ENCODE measurements at places on chromosomes 3 and 15.

DNA sequence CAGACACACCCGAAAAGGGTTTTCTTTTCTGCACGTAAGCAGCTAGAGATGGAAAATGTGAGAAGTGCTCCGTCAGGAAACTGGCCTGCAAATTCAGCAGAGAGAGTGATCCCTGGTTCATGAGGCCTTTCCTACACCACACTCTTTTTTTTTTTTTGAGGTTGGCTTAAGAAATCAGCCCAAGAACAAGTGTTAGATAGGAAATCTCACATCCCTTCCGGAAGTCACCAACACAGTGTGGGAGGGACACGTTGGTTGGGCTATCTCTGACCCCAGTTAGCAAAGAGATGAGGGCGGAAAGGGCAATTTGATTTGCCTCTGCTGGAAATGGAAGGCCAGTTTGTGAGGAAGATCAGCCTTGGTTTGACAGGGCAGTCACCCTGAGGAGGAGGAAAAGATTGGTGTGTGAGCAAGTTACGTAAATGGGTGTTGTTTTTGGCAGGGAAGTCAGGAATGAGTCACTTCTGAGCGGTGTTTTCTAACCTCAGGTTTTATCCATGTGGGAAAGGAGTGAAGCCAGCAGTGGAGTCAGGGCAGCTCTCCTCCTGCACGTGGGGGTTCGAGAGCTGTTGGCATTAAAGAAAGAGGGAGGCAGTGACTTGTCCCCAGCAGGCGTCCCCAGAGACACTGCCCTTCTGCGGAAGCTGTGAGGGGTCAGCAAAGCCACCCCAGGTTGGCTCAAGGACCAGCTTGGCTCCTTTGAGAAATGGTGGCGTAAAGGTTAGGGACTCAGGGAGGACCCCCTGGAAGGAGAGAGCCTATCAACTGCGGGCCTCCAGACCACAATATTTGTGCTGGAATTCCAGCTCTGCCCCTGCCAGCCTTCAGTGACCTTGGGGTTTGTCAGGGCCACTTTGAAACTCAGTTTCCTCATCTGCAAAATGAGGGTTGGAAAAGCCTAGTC lies 237.6 kb upstream of the BHLHE40 start:
- DNase-seq, result no peak

DNA sequence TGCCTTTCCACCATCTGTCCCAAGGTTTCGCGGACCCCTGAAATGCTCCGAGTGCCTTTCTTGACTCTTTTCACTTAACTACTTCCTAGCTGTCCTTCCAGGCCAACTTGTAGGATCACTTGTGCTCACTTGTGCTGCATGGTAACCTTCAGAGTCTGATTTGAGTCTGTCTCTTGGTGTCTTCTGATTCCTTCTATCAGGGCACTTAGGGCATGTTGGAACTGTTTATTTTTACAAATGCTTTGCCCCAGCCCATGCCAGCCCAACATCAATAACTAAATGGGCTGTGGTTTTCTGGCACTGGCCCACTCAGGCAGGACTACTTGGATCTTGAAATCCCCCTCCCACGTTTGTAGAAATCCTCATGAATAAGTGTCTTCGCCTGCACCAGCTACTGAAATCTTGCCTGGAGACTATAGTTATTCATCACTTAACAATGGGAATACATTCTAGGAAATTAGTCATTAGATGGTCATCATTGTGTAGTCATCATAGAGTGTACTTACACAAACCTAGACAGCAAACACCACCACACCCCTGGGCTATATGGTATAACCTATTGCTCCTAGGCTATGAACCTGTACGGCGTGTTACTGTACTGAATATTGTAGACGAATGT lies 123.1 kb upstream of the STRIT1 start:
- no peak for DNase-seq

DNA sequence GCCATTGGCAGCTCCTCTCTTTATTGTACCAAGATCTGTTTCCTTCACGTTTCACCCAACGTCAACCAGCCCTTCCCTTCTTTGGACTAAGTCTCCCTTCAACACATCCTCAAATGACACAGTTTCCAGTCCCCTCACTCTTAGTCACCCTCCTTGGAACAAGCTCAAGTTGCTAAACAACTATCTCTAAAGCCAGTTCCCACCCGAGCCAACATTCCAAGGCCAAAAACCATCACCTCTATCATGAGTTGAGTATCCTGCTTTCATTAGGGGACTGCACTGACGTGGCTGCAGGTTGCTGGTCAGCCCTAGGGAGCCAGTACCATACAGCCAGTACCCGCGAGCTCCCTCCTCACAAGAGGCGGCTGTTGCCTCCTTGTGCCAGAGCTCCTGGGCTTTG lies 73.8 kb downstream of the LIPC start:
- no peak for DNase-seq

GRCh38 chr3:142858043-142858442 lies 30.8 kb downstream of the PCOLCE2 start:
- no peak for DNase-seq

DNA sequence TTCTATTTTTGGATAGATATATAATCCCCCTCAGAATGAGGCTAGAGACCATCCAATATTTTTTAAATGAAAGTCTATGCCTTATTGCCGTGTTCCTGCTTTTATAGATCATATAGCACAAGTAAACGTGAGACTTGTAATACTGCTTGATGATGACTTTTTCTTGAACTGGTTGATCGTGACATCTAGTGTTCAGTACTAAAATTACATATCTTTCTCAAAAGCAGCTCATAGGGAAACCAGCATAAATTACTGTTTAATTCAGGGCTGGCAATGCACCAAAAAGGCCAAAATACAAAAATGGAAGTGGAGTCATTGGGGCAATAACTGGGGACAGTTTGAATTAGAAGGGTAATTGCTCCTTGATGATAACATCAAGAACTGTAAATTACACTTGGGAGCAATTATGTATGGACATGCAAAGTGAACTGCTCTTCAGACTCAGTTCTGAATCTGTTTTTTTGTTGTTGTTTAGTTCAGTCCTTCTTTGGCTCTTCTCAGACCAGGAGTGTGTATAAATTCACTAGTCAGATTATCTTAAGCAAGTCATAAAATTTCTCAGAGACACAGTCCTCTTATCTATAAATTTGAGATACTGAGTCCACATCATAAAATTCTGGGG lies 325.3 kb downstream of the THSD4 start:
- DNase-seq, result no peak

- no peak for DNase-seq
Observed at GRCh38 chr15:45083223-45083622, 30.7 kb downstream of the DUOX2 start.

DNA sequence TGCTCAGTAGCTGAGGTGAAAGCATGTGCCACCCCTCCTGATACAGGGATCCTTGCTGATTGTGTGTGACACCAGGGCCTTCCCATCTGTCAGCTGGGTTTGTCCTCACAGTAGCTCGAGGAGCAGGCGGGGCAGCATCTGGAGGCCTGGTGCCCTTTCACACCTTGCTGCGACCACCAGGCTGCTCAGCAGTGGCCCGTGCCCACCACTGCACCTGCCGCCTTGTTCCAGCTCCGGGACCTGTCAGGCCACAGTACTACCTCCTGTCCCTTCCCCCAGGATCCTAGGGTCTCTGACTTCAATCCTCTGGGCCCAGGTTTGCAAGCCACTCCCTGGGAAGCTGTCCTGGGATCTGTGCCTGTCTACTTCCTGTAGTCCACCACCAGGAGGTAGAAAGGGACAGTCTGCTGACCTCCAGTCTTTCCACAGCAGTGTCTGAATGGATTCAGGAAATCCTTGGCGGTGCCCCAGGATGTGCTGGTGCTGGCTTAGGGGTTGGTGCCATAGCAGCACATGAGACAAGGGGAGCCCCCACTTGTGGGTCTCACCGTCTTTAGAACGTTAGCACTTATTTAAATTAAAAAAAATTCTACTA lies 27.5 kb downstream of the APBA2 start:
- DNase-seq, result no peak

GRCh38 chr3:10957976-10958749 lies 34.4 kb upstream of the SLC6A1 start:
- DNase-seq, result no peak

DNA sequence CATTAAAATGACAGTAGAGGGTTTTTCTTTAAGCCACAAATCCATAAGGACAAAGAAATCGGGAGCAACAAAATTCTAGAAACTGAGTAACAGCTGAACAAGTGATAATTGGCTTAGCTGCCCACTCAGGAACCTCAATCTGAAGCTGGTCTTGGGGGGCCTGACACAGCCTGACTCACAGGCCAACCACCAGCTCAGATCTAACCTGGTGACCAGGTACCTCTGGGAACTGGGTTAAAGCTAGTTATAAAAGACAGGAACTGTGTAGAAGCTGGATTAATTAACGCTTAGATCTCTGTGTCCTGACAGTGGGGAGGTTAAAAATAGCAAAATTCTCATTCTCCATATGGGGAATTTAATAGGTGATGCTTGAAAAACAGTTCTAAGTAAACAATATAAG lies 161.9 kb downstream of the PLCL2 start:
- no peak for DNase-seq

- DNase-seq, result no peak
Observed at GRCh38 chr3:117719316-117719926, 1009.8 kb downstream of the TUSC7 start.

- no peak for DNase-seq
Observed at GRCh38 chr3:179760944-179761343, 108.1 kb downstream of the USP13 start.

GRCh38 chr3:93992207-93992606 lies 12.3 kb downstream of the ARL13B start:
- DNase-seq, result no peak

DNA sequence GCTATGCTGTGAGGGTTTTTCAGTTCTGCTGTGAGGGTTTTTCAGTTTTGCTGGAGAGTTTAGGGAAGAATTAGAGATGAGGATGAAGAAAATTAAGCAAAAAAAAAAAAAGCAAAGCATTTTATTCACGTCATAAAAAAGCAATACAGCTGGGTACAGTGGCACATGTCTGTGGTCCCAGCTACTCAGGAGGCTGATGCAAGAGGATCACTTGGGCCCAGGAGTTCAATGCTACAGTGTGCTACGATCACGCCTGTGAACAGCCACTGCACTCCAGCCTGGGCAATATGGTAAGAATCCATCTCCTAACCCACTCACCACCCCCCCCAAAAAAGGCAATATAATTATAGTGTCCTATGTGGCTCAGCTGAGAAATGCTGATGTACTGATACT lies 162.7 kb downstream of the MAGI1 start:
- DNase-seq, result no peak

DNA sequence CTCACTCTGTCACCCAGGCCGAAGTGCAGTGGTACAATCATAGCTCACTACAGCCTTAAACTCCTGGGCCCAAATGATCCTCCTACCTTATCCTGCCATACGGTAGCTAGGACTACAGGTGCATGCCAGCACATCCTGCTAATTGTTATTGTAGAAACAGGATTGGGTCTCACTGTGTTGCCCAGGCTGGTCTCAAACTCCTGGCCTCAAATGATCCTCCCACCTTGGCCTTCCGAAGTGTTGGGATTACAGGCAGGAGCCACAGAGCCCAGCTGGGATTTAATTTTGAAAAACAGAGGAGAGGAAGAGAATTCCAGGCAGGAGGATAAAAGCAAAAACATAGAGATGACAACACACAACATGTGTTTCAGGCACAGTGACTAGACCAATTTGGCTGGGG lies 40.5 kb downstream of the SFMBT1 start:
- DNase-seq, result no peak

All from T follicular helper cell (primary cell).